Stimulated activated CD4-positive, alpha-beta T cell treated with anti-CD3 and anti-CD28 coated beads, Interleukin-12 subunit alpha, Interleukin-12 subunit beta, amount 100 ng/mL, for 48 hours (primary cell): ENCODE measurements at places on chromosomes 1 and 21.
A peak's percentile ranks its signal among the peaks of the same experiment; 100 is the strongest.

DNA sequence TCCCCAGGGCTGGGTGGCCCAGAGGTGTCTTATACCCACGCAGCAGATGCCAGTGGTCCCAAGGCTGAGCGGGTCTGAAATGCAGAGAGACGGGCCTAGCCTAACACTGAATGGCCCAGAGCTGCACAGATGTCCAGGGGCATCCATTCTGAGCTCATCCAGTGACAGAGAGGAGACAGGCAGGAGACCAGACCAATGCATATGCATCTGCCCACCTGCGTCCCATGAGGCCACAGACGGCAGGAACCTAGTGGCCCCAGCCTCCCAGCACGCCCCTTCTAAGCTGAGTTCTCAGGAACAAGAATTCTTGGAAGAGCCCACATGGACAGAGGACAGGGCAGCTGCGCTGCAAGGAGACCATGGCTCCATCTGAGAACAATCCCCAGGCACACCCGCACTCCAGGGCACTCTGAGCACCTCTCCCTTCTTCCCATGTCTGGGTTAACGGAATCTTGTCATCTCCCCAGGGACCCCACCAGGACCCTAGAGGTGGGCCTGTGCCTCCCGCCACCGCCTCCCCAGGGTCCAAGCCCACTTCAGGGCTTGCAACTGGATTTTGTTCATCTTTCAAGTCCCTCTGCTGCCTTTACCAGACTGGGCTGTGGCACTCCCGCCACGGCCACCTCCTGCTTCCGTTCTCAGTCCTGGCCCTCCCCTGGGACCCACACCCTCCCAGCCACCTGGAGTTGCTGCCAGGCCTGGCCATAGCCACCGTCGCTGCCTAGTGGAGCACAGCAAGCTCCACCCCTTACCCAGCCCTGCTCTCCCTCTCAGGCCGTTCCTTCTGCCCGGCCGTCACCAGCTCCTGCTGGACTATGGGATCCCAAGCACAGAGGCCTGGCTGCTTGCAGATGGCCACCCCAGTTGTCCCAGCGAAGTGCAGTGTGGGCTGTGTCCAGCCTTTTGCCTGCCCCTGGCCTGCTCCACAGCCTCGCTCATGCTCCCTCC, 3.3 kb downstream of the WNT3A start:
- no peak for DNase-seq

DNA sequence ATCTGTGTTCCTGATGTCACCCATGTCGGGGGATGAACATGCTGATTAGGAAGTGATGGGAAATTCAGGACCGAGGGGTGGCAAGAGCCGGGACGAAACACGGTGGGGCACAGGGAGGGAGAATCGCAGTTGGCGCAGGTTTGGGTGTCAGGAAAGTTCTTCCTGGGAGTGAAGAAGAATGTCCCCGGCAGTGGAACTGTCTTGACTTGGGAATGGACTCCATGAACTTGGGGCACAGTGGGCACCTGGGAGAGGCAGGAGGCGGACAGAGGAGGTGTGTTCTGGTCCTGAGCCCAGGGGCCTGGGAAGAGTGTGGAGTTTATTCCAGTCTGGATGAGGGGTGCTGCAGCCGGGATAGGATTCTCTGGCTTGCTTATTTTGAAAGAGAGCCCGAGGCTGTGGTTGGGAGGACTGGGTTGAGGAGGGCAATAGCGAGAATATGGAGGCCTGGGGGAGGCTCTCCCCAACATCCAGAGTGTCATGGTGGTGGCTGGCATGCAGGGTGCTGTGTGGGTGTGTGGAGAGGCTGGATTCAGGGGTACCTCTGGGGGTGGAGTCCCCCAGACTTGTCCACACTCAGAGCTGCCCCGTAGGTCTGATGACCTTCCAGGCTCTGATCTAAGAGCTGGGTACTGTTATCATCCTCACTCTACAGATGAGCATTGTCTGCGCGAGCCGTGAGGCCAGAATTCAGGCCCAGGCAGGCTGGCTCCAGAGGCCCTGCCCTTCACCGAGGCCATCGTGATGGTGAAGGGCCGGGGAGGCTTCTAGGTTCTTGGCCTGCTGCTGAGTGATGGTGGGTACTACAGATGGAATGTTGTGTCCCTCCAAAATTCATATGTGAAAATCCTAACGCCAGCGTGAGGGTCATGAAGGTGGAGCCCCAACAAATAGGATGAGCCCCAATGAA, 274.5 kb upstream of the C1orf174 start:
- no peak for DNase-seq

- no peak for DNase-seq
Measured at GRCh38 chr1:61143821-61144424, 61.6 kb downstream of the NFIA start.

GRCh38 chr1:34710812-34711211, 44.0 kb upstream of the GJB5 start:
- no peak for DNase-seq

GRCh38 chr21:45833414-45833813, 148.2 kb upstream of the COL6A1 start:
- no peak for DNase-seq

- no peak for DNase-seq
Measured at GRCh38 chr21:38613686-38614085, 115.4 kb upstream of the ERG start.

DNA sequence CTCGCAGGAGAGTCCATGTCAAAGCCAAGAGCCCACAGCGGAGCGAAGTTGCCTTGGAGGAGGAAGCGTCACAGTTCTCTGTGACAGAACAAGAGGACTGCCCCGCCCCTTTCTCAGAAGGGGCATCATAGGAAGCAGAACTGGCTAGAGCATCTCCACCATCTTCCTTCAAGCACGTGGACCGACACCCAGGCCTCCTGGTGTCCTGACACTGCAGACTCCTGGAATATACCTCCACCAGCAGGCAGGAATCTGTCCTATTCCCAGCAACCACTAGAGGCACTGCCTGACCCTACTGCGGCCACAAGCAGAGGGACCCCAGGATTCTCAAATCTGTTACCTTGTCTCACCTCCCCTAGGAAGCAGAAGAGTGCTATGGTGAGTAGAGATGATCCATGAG, 37.8 kb downstream of the GPA33 start:
- no peak for DNase-seq

DNA sequence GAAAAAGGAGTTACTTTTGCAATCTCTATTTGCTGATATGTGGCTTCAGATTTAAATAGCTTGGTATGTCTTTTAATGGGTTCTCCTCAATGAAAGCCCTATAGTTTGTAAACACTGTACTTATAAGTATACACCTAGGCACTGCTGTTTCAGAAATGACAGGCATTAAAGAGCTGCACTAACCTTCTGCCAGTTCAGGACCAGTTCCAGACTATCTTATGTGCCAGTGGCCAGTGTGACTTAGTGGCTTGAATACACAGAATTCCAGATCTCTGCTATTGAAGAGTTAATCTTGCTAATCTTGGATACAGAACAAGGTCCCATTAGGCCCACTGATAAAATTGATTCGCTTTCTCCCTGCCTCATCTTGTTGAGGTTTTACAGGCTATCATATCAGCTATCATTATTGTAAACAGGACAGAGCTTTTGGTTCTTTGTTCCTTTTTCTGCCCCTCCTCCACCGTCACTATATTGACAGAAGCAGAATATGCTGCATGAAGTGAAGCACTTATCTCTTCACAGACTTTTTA, 337.5 kb downstream of the LRRIQ3 start:
- no peak for DNase-seq

GRCh38 chr1:224696891-224697765, 81.0 kb downstream of the CNIH3 start:
- no peak for DNase-seq

DNA sequence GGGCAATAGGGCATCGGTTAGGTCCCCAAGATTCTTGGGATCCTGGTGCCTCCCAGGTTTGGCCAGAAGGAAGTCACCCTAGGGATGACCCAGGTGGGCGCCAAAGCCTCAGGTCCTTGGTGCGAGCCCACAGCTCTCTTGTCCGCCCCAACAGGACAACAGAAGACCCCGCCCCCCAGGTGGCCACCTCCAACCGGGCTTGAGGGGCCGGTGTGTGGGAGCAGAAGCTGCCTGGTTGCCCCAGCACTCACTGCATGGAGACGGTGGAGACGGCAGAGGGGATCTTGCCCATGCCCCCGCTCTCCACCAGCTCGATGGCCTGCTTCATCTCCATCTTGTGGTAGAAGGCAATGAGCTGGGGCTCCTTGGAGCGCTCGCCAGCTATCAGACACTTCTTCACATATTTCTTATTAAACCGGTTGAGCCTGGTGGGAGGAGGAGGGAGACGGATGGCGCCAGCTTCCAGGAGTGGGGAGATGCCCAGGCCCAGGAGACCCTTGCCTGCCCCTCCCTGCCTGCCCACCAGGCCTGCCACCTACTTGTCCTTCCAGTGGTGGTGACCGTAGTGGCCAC, 52.7 kb downstream of the SLC9A1 start:
- DNase-seq, result no peak

- DNase-seq, result no peak
Measured at GRCh38 chr1:45612941-45613579, 10.8 kb downstream of the CCDC17 start.

DNA sequence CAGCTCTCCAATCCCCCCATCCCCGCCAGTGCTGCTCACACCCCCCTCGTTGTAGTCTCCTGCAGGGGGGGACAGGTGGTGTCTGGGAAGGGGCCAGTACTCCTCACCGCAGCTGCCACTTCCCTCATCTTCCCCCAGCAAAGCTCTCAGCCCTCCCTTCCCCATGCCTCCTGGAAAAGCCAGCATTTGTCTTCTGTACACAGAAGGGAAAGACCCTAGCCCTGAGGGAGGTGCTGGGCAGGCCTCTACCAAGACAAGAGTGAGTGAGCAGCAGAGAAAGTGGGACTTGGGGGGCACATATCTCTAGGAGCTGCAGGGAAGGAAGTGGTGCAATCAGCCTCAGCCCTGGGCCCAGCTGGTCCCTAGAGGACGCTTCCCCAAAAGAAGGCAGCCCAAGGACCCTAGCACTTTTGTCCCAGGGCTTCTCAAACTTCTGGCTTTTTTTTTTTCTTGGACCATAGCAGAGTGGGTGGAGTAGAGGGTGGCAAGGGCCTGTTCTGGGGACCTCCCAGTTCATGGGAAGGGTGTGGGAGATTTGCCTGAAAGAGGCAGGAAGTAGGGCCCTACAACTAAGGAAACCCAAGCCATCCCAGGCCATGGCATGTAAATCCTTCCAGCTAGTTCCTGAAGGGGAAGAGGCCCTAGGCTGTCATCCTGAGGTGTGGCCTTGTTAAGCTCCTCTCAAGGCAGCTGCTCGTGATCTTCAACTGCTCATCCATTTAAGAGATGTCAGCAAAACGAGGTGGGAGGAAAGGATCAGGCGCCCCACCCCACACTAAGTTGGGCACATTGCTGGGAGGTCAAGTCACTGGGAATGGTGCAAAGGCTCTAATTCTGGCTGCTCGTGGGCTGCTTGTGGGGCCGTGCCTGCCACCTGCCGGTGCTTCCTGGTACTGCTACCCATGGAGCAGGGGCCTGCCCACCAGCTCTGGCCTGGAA, 12.6 kb downstream of the ZC3H12A start:
- DNase-seq, result peak; percentile 83

GRCh38 chr1:23123528-23123927, 45.1 kb downstream of the LUZP1 start:
- DNase-seq, result no peak

GRCh38 chr1:224743608-224744164, 127.6 kb downstream of the CNIH3 start:
- no peak for DNase-seq

DNA sequence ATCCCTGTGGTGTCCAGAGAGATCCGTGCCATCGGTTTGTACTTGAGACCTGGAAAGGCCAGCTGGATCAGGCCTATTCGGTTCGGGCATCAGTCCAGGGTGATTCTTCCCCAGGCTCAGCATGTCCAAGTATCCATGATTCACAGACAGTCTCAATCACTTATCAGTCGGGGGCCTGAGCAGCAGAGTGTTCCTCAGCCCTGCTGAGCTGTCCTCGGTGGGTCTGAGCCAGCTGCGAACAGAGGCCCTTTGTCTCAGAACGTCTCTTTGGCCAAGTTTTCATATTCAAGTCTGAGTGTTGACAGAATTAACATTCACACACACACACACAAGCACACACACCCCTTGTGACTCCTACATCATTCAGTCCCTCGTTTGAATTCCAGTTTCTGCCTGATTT, 33.4 kb upstream of the OSBPL9 start:
- no peak for DNase-seq

DNA sequence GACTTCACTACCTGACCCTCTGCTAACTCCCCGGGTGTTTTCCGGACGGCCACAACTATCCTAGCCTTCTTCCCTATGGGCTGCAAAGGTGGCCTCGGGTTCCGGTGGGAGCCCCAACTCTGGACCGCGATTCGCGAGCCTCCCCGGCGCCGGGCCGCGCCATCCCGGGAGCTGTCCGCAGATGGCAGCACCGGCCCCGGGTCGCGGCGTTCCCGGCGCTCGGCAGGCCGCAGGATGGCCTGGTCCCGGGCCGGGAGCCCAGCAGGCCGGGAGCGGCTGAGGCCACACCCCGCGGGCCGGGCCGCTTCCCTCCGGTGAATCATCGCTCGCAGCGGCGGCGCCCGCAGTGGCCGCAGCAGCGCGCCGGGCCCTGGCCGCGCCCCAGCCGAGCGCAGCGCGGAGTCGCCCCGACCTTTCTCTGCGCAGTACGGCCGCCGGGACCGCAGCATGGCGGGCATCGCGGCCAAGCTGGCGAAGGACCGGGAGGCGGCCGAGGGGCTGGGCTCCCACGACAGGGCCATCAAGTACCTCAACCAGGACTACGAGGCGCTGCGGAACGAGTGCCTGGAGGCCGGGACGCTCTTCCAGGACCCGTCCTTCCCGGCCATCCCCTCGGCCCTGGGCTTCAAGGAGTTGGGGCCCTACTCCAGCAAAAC, at the start of gene CAPN2:
Gene CAPN2 (plus strand): TSS at position 346 of the 656 bp plus-strand sequence. CDS start 102 bp downstream, at position 448.
- peak; percentile 51 for DNase-seq

DNA sequence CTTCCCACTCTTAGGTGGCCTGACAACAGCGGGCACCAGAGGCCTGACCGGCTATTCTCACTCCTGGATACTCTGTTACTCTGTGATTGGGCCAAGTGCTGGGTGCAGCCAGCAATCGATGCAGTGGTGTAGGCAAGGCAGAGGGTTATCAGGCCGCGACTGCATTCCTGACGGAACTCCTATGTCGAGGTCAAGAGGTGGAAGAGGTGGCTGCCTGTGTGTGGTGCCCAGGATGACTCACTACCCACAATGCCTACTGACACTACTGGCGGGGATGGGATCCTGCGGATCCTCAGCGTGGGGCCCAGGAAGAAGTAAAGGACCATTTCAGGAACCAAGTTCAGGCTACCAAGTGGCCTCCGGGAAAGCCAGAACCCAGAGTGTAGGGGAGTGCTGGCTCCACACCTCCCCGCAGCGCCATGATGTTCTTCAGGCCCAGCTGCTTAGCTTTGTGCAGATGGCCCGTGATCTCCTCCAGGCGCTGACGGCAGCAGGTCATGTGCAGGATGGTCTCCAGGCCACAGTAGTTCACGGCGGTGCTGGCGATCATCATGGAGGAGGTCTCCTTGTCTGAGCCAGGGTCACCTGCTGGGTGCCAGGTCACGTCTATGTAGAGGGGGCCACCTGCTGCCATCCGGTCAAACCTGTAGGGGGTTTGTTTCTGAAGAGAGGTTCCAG, 4.9 kb downstream of the MTHFR start:
- DNase-seq, result no peak
